ENCODE measurements at places on chromosomes 6 and 20. TPM values are rescaled to one million over a fixed set of nuclear protein-coding genes. Genes with fewer than 3 reads are reported as not detected.

Gene POPDC3
- not detected for total RNA-seq

Gene GFRA4
- not detected for total RNA-seq

Gene RIMS4
- total RNA-seq = under 0.01 TPM

Gene GTSF1L
- total RNA-seq = not detected

Gene ERVFRD-1
- total RNA-seq = under 0.01 TPM

Gene SNTA1
- total RNA-seq = 17.2 TPM

Gene HLA-DQB1
- not detected for total RNA-seq

Gene CST3
- 104 TPM for total RNA-seq

Gene SLC17A1
- total RNA-seq = not detected

Gene OPRL1
- total RNA-seq = 1.3 TPM

Gene IPCEF1
- 0.11 TPM for total RNA-seq

Gene KCNK16
- total RNA-seq = not detected

Gene ARMH2
- total RNA-seq = not detected

Gene DNMT3B
- total RNA-seq = 2.9 TPM

Gene SYCP2
- 4.2 TPM for total RNA-seq

Gene RNF144B
- 2.7 TPM for total RNA-seq

Gene GPX5
- not detected for total RNA-seq

Gene PI16
- not detected for total RNA-seq

Gene VWA7
- total RNA-seq = 3.8 TPM

Gene MMS22L
- 18.8 TPM for total RNA-seq

Gene BCAS1
- 0.11 TPM for total RNA-seq

Gene EFCAB8
- not detected for total RNA-seq

Gene DUSP15
- not detected for total RNA-seq

Data from placental epithelial cell (primary cell).